Anterior cingulate cortex (tissue), 58 donors: ENCODE measurements at places on chromosomes 6 and 20.

- no peak for DNase-seq
Observed at GRCh38 chr20:2164966-2165365, 63.3 kb downstream of the STK35 start.

- no peak for DNase-seq
Observed at GRCh38 chr6:168864541-168865460, 388.8 kb downstream of the THBS2 start.

DNA sequence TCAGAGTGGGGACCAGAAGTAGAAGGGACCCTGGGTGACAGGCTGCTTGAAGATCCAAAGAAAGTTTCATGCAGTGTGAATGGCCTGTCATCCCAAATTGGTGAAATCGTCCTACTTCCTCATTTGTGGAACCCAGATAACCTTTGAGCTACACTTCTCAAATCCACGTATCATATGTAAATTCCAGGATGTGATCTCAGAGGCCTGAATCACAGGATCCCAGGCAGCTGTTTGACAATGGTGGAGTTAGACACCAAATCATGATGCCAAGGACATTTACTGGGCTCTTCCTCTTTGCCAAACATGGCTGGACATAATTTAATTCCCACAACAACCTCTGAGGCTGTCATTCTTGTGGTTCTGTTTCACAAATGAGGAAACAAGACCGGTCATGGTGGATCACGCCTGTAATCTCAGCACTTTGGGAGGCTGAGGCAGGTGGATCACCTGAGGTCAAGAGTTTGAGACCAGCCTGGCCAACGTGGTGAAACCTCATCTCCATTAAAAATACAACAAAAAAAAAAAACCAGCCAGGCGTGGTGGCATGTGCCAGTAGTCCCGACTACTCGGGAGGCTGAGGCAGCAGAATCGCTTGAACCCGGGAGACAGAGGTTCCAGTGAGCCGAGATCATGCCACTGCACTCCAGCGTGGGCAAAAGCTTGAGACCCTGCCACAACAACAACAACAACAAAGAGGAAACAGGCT, 39.9 kb upstream of the TTPAL start:
- no peak for DNase-seq

GRCh38 chr6:29908341-29908662, 34.0 kb upstream of the HLA-A start:
- DNase-seq = no peak

DNA sequence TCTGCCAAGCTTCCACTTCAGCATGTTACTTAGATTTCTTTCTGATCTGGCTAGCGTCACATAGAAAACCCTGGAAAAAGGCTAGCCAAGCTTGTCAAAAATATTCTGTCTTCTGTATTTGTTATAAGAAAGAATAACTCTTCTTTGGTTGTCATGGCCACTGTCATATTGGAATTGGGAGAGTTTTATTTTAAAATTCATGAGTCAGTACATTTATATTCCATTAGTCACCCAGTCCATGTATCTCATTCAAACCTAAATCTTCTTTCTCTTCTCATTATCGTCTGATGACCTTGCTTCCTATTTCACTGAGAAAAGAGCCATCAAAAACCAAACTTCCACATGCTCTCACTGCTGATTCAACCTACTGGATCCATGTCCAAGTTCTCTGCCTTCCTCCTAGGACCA, 65.7 kb downstream of the EPM2A start:
- DNase-seq = no peak

GRCh38 chr20:661474-662270, 8.7 kb upstream of the SRXN1 start:
- no peak for DNase-seq

GRCh38 chr6:21022343-21023107, 488.3 kb downstream of the CDKAL1 start:
- no peak for DNase-seq

DNA sequence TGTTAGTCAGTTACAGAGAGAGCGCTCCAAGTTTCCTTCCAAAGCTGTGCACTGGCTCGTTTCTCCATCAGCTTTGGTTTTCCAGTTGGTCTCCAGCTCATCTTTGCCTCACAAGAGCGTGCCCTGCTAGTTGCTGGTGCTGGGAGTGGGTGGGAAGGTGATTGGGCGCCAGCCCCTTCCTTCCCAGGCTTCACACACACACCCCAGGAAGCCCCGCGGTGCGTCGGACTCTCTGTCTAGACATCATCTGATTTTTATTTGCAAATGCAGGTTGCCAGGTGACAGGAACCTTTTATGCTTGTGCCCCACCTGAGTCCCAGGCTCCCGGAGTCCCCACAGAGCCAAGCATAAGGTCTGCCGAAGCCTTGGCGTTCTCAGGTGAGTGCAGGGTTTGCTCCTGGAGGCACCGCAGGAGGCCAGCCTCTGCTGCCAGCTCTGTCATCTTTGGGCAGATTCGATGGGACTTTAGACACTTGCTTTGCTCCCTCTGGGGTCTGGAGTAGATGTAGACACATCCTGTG, 7.1 kb downstream of the IRF4 start:
- no peak for DNase-seq

- DNase-seq = no peak
Observed at GRCh38 chr6:18748314-18748713, 361.2 kb downstream of the RNF144B start.

DNA sequence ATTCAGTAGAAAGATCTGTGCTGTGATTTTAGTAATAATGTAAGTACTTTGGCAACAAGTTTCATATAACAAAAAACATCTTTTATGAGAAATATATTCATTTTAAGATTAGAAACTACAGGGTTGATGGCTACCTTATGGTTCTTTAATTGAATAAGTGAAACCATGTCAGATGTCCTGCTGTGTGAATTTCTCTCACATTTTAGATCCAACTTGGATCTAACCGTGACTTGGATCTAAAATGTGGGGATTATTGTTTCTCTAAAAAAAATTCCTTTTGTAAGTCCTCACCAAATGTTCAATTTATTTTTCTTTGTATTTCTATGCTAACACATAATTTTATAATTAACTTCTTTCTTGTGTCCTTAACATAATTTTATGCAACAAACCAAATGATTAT, 30.4 kb downstream of the ZC2HC1B start:
- DNase-seq = no peak

DNA sequence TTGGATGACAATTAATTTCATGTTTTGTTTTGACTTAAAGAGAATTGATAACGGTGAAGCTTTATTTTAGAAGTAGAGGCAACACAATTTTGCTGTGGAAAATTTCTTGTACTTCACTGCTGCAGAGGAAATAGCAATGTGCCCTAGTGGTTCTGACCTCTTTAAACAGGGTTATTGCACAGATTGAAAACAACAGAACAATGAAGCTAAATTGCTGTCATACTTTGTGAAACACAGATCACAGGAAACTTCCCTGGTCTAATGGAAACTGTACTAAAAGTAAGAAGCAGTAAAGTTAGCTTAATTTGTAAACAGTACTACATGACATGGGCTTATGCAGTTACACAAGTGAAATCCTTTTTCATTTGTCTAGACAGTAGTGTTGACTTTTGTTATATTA, 31.3 kb downstream of the OR2A4 start:
- DNase-seq = no peak

- no peak for DNase-seq
Observed at GRCh38 chr6:26342106-26343004, 22.6 kb upstream of the BTN3A2 start.

- no peak for DNase-seq
Observed at GRCh38 chr6:112927641-112928320, 580.7 kb downstream of the RFPL4B start.

DNA sequence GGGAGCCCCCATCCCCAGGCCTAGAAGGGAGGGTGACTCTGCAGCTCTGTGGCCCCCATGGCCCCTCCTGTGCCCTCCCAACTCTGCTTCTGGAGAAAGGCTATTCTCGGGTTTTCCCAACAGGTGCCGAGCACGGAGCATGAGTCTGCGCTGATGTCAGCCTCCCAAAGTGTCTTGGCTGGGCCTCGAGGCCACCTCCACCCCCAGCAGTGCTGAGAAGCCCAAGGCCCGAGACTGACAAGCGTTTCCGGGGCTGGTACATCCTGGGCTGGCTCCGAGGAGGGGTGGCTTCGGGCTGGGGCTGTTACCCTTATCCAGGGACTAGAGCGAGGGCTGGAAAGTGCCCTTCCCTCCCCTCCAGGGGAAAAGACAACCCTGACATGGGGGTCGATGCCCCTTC, 60.2 kb upstream of the GATA5 start:
- DNase-seq = no peak

GRCh38 chr20:4136078-4136966, 121.0 kb upstream of the RNF24 start:
- no peak for DNase-seq

DNA sequence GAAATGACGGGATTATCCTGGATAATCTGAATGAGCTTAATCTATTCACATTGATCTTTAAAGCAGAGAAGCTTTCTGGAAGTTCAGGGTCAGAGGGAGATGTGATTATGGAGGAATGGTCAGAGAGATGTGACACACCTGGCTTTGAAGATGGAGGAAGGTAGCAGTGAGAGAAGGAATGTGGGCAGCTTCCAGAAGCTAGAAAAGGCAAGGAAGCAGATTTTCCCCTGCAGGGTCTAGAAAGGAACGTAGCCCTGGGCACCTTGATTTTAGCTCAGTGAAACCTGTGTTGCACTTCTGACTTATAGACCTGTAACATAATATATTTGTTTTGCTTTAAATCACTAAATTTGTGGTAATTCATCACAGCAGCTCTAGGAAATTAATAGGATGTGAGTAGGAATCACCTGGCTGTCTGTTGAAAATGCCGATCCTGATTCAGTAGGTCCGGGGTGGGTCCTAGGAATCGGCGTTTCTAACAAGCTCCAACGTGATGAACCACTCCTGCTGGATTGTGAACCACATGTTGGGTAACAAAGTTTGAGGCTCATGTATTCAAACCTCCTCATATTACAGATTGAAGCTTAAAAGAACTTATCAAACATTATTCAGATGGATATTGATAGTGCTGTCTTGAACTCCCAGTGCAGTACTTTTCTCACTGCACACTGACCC, 157.0 kb downstream of the GJA1 start:
- DNase-seq = no peak

DNA sequence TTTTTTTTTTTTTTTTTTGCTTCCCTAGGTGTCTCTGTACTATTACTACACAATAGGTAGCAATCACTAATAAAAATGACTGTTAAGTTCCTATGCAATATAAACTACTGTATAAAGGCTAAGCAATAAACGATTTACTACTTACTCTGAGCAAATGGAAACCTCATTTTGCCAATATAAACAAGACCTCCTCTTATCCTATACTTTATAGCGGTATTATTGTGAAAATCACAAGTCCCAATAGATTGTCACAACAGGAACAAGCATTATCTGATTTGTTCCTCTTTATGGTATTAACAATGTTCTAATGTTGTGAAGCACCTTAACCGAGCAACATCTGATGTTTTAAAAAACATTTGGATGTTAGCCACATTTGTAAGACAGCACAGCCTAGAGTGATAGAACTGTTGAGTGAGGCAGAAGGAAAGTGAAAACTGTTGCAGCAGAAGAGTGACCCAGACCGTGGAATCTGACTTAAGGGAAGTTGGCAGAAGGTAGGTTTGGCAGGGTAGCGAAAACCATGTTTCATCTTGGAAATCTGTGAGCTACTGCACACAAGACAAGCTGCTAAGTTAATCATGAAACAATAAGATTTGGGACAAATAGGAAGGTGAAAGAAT, 94.2 kb downstream of the MYLK4 start:
- DNase-seq = no peak

DNA sequence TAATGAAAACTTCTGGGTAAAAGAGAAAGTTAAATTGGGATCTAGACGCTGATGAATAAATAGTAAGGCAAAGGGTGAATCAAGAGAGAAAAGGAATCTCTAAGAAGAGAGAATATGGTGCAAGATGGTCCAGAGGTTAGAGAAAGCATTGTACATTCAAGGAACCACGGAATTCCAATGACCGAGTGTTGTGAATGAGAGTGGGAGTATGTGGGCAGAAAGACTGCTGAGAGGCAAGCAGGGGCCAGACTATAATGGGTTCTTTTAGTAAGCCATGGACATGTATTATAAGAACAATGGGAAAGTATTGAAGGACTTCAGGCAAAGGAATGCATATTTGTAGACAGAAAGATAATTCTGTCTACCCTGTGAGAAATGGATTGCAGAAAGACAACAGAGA, 45.2 kb downstream of the SPTLC3 start:
- DNase-seq = no peak

DNA sequence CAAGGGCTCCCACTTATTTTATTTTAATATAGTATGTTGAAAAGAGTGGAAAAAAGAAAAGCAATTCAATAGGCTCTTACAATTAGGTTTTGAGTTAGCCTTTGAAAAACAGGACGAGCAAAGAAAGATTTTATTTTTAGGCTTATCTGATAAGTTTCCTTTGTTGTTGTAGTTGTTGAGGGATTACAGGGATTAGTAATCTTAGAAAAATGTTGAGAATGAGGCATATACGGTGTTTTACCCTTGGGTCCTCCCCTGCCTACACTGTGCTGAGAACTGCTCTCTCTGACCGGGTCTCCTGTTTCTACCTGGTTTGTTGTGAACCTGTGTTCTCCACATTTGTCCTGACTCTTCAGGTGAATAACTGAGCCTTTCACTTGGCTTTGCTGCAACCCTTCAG, 16.7 kb downstream of the TRAPPC3L start:
- no peak for DNase-seq

DNA sequence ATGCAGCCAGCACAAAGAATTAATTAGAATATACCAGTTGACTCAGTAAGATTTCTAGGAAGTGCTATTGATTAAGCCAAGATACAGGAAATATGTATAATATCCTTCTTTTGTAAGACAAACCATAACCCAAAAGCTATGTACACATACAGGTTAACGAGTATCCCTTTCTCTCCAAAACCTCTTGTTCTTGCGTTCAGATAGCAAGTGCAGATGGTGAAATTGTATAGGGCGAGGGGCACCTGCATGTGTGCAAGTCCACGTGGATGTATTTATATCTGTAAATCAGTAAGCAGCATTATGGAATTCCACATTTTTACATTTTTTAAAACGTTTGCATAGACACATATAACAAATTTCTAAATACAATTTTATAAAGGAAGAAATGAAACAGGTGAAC, 228.6 kb downstream of the TBXT start:
- DNase-seq = no peak
